NCI-H1092 treated with DMSO at 0.1 percent for 48 hours (cell line): ENCODE measurements at places on chromosomes 1 and 21.

DNA sequence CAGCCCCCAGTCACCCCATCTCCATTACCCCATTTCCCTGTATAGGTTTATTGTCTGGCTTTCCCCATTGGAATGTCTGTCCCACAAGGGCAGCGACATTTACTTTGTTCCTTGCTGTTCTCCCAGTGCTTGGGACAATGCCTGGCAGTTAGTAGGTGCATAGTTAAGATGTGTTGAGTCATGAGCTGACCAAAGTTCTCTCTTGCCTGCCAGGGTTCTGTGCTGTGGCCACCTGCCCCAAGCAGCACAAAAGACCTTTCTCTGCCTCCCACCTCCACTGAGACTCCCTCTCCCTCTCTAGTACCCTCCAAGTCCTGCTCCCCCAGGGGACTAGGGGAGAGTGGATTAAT is 40.0 kb downstream of the TMCO4 start:
- DNase-seq: no peak

DNA sequence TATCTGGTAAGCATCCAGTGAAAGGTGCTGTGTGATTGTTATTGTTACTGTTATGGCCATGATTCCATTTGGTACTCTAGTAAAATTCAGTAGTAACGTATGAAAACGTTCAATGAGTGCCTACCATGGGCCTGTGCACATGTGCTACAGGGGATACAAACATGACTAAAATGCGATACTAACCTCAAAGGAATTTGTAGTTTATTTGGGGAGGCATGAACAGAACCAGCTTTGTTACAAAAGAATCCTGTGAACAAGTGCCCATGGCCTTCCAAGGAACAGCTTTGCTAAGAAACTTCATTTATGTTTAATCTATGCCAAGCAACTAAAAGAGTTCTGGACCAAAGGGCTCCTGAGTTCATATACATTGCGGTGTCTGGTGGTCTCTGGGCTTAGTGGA is 28.7 kb downstream of the PTGFR start:
- no peak for DNase-seq

DNA sequence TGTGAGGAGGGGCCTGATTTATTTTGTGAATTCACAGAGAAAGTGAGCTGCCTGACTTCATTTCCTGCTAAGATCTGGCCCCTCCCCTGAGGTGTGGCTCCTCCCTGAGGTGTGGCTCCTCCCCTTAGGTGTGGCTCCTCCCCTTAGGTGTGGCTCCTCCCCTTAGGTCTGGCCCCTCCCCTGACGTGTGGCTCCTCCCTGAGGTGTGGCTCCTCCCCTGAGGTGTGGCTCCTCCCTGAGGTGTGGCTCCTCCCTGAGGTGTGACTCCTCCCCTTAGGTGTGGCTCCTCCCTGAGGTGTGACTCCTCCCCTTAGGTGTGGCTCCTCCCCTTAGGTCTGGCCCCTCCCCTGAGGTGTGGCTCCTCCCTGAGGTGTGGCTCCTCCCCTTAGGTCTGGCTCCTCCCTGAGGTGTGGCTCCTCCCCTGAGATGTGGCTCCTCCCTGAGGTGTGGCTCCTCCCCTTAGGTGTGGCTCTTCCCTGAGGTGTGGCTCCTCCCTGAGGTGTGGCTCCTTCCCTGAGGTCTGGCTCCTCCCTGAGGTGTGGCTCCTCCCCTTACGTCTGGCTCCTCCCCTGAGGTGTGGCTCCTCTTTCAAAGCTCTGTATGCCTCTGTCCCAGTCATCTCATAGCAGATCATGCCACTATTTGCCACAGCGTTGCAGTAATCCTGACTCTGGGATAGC is 26.9 kb upstream of the LRRC3 start:
- DNase-seq: no peak

DNA sequence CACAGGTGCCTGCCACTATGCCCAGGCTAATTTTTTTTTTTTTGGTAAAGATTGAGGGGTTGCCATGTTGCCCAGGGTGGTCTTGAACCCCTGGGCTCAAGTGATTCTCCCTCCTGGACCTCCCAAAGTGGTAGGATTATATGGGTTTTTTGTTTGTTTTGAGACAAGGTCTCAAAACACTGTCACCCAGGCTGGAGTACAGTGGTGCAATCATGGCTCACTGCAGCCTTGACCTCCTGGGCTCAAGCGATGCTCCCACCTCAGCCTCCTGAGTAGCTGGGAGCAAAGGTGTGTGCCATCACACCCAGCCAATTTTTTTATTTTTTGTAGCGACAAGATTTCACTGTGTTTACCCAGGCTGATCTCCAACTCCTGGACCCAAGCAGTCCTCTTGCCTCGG is 8.9 kb upstream of the RCAN3 start:
- DNase-seq: no peak

DNA sequence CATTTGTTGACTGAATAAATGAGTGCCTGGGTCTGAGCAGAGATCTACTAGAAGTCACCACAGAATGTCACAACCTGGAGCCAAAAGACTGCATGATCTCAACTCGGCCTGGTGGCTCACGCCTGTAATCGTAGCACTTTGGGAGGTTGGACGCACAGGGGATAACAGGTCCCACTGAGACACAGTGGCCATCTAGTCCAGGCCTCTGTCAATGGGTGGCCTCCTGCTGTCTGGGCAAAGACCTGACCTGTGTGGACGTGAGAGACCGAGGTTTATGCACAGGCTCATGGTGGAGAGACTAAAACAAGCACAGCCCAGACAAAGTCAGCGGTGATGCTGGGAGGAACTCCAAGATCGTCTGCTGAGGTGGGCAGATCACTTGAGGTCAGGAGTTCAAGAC is 103.0 kb upstream of the BACE2 start:
- no peak for DNase-seq

DNA sequence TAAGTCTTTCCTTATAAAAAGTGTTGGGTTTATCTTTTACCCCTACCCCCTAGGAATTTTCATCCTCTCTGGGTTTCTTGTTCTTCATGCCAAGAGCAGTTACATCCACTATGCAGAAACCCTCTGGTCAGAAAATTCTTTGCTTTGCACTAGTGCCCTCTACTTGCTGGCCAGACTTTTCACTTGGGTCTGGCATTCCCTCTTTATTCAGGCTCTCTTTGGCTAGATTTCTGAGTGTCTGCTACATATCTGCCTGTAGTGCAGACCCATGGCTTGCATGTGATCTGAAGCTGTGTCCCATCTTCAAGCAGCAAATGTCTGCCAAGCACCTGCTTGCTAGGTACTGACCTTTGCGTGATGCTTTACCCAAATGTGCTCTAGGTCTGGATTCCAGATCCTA is 237.0 kb downstream of the GPATCH2 start:
- DNase-seq: peak; percentile 25

DNA sequence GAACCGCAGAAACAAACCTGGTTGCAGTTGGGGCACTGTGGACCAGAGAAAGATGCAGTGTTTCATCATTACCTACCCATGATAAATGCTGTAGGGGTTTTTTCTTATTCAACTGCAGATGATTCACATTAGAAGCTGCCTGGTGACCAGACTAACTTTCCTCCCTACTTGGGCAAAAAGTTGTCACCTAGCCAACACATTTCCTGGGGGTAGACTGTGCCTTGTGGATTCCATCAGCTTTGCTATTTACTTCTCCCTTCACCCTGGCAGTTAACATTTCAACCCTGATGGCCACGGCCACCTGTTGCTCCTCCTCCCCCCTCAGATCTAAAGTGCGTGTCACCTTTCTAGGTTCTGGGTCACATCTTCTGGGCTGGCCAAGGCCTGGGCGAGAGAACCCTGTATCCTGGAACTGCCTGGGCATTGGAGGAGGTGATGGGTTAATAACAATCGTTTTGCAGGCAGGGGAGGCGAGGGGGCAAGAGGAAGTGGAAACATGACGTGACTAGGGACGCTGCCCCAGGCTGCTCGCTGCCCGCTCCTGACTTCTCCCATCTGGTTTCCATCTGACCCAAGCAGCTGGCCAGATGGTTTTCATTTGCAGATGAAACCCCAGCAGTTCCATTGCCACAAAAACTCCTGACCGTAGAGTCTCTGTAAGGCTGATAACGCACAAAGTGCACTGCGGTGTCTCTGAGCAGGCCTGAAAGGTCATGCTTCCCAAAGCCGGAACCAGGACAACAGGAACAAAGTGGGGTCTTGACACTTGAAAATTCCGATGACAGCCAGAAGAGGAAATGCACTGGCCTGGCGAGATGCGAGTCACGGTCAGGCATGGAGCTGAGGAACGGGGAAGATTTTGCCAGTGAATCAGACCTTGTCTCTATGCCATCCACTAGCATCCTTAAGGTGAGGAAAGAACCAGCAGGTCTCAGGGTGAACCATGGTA is 36.6 kb downstream of the CAPZB start:
- no peak for DNase-seq

GRCh38 chr1:201460814-201461644 is 8.0 kb downstream of the PHLDA3 start:
- DNase-seq: no peak
